ENCODE measurements at places on chromosomes 3 and 15. TPM values are rescaled to one million over a fixed set of nuclear protein-coding genes. Genes with fewer than 3 reads are reported as not detected.

Gene PSTPIP1
- total RNA-seq = 0.51 TPM

Gene GPR160
- total RNA-seq = 11.2 TPM

Gene PTPN23
- 41.4 TPM for total RNA-seq

Gene GPR156
- not detected for total RNA-seq

Gene HAPLN3
- total RNA-seq = 95.6 TPM

Gene SLC22A13
- total RNA-seq = 0.19 TPM

Gene IL16
- total RNA-seq = 3.6 TPM

Gene DLEC1
- total RNA-seq = under 0.01 TPM

Gene SPTBN5
- 3.2 TPM for total RNA-seq

Gene LARP6
- total RNA-seq = 15.0 TPM

Gene TMEM212
- not detected for total RNA-seq

DNA sequence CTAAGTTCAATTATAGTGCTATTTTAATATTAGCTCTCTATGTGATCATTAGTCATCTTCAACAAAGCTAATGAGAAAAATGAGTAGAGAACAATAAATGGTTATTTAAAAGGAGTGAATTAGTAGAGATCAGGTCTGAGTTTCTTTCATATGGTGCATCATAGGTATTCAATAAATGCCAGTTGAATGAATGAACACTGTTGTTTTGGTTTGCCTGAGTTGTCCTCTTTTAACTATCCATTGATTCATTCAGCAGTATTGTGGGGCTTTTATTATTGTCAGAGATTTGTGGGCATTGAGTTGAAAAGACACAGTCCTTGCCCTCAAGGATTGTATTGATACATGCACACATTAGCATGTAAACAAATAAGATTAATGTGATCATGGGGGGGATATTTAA is 88.2 kb downstream of the AGBL1 start:
- no peak for DNase-seq

GRCh38 chr3:133938770-133939462 is 43.2 kb upstream of the RAB6B start:
- no peak for DNase-seq

GRCh38 chr3:68306571-68306970 is 625.8 kb downstream of the TAFA4 start:
- DNase-seq = peak; percentile 1

- peak; percentile 17 for DNase-seq
These were observed 320.9 kb downstream of the FOXP1 start for GRCh38 chr3:71262364-71263265.

DNA sequence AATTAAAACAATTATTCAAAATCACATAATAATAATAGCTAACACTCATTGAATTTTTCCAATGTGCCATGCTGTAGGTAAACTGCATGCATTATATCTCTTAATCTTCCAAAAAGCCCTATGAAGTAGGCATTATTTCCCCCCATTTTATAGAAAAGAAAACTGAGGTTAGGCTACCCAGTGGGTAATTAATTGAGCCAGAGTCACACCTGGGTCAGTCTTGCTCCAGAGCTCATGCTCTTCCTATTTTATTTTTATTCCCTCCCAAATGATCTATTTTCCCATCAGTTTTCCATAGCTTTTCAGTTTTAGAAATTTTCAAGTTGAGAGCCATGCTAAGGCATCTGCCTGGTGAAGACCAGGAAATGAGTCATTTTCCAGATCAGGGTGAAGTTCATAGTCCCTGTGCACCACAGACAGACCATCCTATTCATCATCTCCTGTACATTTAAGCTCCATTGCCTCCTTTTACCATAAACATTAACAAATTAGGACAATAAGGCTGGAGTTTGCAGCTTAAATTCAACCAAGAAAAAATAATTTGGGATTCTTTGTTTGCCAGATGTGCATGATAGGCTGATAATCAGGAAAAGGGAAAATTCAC is 417.3 kb downstream of the OTOL1 start:
- DNase-seq = peak; percentile 35

DNA sequence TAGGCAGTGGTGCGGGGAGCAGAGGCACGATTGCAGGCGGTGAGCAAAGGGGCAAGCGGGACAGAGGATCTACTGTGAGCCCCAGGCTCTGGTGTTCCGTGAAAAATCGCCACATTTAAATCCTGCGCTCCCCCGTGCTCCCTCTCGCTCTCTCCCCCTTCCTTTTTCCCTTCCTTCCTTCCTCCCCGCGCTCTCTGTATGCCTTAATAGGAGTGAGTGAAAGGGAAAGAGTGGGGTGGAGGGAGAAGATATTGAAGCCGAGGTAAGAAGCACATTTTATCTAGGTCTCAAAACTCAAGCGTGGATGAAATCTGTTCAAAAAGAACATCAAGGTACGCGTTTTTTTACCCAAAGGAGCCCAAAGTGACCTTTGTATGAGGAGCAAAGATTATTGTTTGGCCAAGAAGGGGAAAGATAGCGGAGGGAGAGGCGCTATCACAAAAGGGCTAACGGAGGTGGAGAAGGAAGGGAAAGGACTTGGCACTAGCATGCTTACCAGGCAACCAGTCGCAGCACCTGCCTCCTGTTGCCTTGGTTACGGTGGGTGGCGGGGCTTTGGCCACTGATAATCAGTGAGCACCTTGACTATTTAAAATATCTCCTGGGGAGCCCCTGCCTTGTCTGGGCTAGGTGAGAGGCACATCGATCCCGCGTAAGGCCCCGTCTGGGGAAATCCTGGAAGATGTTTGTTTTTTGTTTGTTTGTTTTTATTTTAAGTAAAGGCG is 14.9 kb upstream of the AEN start:
- DNase-seq = no peak

DNA sequence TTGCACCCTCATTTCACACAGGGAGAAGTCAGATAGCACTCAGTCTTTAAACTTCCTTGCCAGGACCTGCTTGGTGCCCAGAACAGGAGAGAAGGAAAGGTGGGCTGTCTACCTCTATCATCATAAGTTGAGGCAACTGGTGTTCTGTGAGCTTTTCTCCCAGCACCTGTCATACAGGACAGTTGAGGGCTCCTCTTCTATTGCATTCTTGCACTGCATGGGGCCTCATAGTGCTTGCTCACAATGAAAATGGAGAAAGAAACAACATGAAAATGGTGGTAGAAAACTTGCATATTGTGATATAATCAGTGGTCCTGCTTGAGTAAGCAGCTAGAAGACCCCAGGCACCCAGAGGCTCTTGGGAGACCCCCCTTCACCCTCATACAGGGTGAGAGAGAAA is 311.7 kb upstream of the GOLIM4 start:
- DNase-seq = no peak

DNA sequence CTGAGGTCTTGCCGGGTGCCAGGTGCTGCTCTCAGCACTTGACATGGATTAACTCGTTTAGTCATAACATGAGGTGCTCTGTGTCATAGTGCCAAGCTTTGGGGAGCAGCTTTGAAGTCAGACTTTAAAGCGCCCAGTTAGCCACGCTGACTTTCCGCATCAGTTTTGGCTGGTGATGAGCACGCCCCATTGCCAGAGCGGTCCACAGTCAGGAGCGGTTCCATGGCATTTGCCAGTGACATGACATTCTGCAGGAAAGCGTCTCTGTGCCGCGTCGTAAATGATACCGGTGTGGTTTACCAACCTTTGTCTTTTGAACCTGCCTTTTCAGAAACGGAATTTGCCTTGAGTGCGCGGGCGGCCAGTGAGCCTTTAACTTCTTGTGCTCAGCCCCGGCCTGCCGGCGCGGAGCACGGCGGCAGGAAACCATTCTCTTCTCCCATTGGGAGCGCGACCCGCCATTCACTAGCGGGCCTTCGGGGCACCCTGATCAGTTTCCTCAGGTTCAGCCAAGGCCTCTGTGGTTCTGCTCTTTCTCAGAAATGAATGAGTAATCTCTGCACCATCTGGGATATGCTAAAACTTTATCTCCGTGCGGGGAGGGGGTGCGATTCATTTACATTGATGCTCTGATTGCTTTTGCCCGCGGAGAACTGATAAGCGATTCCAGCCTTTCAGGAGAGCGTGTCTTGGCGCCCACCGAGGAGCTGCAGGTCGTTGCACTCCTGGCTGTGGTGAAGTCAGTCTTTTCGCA is 1.7 kb upstream of the SLC2A2 start:
- peak; percentile 67 for DNase-seq

DNA sequence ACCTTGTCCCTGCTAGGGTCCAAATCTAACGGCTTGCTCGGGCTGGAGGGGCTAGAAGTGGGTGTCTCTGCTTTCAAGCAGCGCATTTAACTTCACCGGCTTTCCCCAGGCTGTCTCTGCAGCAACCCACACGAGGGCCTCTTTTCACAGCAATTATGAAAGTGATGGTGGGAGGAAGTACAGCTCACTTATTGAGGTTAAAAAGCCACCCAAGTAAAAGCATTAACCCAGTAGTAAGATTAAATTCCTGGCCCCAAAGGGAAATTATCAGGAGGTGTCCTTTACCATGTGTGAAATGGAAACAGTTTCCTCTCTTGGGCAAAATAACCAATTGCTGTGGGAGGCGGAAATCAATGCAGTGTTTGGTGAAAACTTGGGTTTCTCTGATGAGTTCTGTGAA is 41.1 kb downstream of the NGRN start:
- no peak for DNase-seq

GRCh38 chr15:67918205-67918861 is 78.5 kb upstream of the RNU6-1 start:
- DNase-seq = no peak

DNA sequence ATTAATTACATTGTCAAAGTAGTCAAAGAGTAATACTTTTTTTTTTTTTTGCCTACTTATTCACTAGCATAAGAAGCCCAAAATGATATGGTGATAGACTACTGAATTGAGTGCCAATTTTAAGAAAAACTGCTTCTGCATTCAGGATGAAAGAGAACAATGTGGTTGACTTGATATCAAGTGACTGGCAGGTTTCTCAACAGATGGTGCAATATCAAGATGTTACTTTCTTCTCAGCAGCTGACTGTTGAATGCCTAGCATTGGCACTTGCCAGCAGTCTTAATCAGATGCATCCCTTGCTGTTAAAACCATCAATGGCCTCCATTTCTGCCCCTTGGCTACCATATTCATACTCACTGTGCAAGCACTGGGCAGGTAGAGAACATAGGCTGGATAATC is 863.2 kb downstream of the GBE1 start:
- DNase-seq = no peak

DNA sequence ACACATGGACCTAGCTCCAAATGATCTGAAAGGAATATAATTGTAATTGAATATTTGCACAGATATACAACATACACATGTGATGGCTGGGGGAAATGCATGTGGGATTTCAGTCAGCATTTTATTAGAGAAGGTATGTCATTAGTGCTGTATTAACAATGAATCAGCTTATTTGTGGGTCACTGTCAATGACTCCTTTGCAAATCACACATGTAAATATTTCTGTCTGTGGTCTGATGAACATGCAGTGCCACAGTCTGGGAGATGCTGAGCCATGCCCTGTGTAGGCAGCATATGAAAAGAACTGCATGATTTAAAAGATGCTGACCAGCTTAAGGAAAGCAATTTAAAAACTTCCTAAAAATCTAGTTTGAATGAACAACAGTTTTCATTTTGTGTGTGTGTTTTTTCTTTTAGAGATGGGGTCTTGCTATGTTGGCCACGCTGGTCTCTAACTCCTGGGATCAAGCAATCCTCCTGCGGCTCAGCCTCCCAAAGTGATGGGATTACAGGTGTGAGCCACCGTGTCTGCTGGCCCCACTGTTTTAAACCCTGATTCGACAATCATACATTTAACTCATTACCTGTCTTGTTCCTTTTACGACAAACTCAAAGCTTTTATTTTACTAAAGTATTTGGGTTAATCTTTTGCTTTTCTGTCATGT is 803 bp upstream of the B3GNT5 start:
- no peak for DNase-seq

GRCh38 chr3:110783541-110783940 is 288.1 kb upstream of the NECTIN3 start:
- DNase-seq = no peak

DNA sequence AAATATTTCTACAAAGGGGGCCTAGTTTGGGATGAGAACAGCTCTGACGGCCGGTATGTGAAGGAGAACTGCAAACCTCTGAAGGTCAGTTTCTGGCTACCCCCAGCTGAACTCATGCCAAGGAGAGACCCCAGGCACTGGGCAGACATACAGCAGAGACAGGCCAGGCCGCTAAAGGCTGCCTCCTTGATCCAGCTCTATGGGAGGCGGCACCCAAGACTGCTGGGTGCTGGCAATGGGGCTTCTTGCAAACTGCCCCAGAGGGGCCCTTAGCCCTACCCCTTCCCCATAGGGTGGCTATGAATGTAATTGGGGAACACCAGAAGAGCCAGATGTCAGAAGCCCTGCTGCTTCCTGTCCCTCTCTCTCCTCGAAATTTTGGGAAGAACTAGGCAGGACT is 13.3 kb downstream of the CLK3 start:
- no peak for DNase-seq

- DNase-seq = no peak
These were observed 584.3 kb downstream of the NSUN3 start for GRCh38 chr3:94647131-94647530.

DNA sequence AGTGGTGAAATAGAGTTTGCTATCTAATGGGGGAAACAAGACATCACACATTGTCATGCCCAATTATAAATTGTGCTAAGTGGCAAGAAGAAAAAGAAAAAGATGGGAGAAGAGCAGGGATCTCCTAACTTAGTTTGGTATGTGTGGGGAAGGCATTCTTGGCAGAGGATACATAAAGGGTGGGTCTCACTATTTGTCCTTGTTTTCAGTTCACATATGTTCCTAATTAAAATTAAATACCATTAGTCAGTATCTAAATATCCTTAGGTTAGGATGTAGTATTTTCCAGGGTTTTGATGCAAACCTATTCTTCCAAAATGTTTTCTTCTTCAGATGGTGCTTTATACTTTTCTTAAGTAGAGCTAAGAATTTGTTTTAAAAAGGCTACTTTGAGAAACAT is 173.7 kb downstream of the B3GALNT1 start:
- DNase-seq = no peak

DNA sequence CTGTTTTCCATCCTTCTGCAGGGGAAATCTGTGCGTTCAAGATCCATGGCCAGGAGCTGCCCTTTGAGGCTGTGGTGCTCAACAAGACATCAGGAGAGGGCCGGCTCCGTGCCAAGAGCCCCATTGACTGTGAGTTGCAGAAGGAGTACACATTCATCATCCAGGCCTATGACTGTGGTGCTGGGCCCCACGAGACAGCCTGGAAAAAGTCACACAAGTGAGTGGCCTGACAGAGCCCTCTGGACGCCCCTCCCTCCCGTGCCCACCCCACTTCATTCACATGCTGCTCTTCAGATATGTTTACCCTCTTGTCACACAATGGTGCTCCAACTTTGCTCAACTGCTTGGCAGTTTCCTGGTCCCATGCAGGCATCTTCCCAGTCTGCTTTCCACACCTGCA is 274.3 kb upstream of the TRIM42 start:
- no peak for DNase-seq

DNA sequence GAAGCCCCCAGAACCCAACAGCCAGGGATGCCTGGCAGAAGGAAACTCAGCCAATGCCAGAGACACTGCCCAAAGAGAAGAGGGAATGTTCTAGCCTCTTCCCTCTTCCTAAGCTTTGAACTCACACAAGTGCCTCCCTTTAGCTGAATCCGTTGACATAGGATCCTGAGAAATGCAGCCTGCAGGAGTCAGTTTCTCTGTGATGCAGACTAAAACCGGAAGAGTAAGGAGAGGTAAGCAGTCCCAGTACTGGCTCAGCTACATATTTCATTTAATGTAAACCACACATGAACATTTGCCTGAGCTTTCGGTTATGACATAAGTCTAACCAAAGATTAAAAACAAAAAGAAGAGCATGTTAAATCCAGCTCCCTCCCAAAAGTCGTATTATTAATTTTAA is 768.7 kb downstream of the TBL1XR1 start:
- no peak for DNase-seq

All from dermis blood vessel endothelial cell (primary cell).